ENCODE measurements at places on chromosomes 1 and 21. TPM values are rescaled to one million over a fixed set of nuclear protein-coding genes. Genes with fewer than 3 reads are reported as not detected.

OLFM3 gene
- total RNA-seq, result not detected

KRTAP10-11 gene
- total RNA-seq, result not detected

ANKRD35 gene
- total RNA-seq, result 0.33 TPM

FAM177B gene
- not detected for total RNA-seq

NPR1 gene
- not detected for total RNA-seq

- H3K36me3 ChIP-seq, result no peaks in the 10 kb centered on the region
- H3K27ac ChIP-seq, result no peak overlapping the region
- no peak overlapping the region for H3K4me3 ChIP-seq
- DNase-seq, result no peak
- H3K27me3 ChIP-seq, result no peaks in the 10 kb centered on the region
- H3K4me1 ChIP-seq, result peaks cover 80% of the 10 kb centered on the region
These were observed 6.3 kb downstream of the FAM20B start for GRCh38 chr1:179031855-179032513.

GRCh38 chr1:89781494-89782126, 39.2 kb upstream of the LRRC8D start:
- DNase-seq, result no peak
- H3K27ac ChIP-seq, result no peak overlapping the region
- H3K4me3 ChIP-seq, result no peak overlapping the region
- no peaks in the 10 kb centered on the region for H3K27me3 ChIP-seq
- H3K4me1 ChIP-seq, result peaks cover 12% of the 10 kb centered on the region

- no peaks in the 10 kb centered on the region for H3K36me3 ChIP-seq
- no peak overlapping the region for H3K4me3 ChIP-seq
These were observed 105.7 kb upstream of the USP24 start for GRCh38 chr1:55320891-55321290.

DNA sequence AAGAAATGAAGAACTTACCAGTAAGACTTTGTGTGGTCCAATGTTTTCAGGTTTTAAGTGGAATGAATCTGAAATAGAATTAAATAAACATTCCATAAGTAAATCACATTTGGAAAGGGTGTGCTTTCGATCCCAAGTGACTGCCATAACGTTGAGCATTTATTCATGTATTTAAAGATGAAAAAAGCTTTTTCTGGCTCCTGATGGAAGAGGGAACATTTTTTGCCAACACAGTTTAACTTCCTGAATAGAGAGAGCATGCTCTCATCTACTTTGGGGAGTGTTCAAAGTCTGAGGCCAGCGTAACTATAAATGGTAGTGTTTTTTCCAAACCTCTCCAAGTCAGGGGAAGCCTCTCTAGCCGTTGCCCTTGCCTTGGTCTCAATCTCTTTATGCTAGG, 55.8 kb downstream of the GNG12 start:
- H3K4me3 ChIP-seq, result no peak overlapping the region
- peaks cover 13% of the 10 kb centered on the region for H3K27me3 ChIP-seq
- H3K4me1 ChIP-seq, result no peaks in the 10 kb centered on the region
- DNase-seq, result no peak

GRCh38 chr1:55926906-55927471, 652.4 kb downstream of the PLPP3 start:
- H3K36me3 ChIP-seq, result no peaks in the 10 kb centered on the region
- no peak overlapping the region for H3K4me3 ChIP-seq
- no peak overlapping the region for H3K27ac ChIP-seq
- no peaks in the 10 kb centered on the region for H3K27me3 ChIP-seq
- DNase-seq, result no peak

DNA sequence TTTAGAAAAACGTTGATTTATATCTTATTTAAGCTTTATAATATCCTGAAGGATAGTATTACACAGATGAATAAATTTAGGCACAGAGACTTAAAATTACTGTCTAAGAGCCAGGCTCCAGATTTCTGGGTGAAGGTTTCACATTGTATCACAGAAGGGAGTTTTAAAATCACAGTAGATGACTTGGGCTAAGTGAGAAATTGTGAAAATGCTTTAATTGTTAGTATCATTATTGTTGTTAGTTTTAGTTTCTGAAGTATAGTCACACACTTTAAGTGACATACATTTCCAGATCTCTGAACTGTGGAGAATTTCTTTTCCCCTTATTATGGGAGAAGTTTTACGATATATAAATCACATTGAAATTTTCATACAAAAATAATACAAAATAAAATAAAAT, 83.5 kb downstream of the NDUFS5 start:
- peaks cover 16% of the 10 kb centered on the region for H3K4me1 ChIP-seq
- peaks cover 2% of the 10 kb centered on the region for H3K36me3 ChIP-seq
- no peak for DNase-seq
- H3K4me3 ChIP-seq, result no peak overlapping the region
- H3K27me3 ChIP-seq, result peaks cover 3% of the 10 kb centered on the region

DNA sequence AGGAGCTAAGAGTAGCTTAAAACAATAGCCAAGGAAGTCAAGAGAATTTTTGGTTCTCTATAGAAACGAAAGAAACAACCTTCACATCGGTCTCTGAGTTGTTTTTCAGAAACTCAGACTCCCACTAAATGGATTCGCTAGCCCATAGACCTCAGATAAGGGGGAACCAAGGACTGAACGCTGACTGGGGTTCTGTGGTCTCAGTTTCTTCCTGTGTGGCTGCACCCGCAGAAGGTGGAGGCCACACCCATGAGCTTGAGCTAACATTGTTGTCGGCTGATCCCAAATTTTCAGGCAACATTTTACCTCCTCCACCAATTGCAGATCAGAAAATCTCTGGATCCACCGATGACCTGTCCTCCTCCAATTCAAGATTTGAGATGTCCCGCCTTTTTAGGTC, 456.1 kb downstream of the AJAP1 start:
- no peak overlapping the region for H3K27ac ChIP-seq
- H3K27me3 ChIP-seq, result peaks cover 16% of the 10 kb centered on the region
- H3K4me3 ChIP-seq, result peak overlapping the region; percentile 9
- H3K4me1 ChIP-seq, result peaks cover 28% of the 10 kb centered on the region
- DNase-seq, result peak; percentile 43
- H3K36me3 ChIP-seq, result no peaks in the 10 kb centered on the region

GRCh38 chr21:24716281-24716918, 890.9 kb downstream of the MRPL39 start:
- H3K27me3 ChIP-seq, result no peaks in the 10 kb centered on the region
- H3K36me3 ChIP-seq, result no peaks in the 10 kb centered on the region
- H3K4me1 ChIP-seq, result no peaks in the 10 kb centered on the region
- H3K27ac ChIP-seq, result no peak overlapping the region

DNA sequence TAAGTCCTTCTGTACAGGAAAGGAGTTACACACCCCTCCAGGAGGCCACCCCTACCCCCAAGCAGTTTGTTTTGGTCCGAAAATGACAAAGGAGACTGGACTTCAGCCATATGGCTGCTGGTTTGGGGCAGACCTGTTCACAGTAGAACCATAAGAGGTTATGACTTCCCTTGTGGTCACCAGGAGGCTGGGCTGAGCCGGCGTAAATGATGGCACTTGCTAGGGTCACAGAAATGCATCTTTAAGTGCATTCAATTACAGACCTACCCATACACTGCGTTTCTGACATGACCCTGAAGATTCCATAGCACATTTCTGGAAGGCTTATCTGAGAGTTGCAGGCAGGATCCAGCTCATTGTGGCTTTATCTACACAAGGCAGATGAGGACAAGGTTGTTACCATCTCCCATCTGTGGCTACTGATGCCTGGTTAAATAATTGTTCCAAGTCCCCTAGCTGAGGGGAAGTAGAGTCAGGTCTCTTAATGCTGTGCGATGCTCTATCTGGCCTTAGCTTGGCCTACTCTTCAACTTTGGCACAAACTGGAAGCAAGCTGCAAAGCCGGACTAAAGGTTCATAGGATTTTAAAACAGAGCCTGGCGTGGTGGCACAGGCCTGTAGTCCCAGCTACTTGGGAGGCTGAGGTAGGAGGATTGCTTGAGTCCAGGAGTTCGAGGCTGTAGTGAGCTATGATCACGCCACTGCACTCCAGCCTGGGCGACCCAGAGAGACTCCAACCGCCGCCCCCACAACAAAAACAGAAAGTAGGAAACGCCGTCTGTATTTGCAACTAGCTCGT, 1.7 kb upstream of the TRIM67 start:
- no peaks in the 10 kb centered on the region for H3K36me3 ChIP-seq
- H3K4me1 ChIP-seq, result peaks cover 1% of the 10 kb centered on the region
- H3K27ac ChIP-seq, result no peak overlapping the region
- H3K27me3 ChIP-seq, result peaks cover 57% of the 10 kb centered on the region

DNA sequence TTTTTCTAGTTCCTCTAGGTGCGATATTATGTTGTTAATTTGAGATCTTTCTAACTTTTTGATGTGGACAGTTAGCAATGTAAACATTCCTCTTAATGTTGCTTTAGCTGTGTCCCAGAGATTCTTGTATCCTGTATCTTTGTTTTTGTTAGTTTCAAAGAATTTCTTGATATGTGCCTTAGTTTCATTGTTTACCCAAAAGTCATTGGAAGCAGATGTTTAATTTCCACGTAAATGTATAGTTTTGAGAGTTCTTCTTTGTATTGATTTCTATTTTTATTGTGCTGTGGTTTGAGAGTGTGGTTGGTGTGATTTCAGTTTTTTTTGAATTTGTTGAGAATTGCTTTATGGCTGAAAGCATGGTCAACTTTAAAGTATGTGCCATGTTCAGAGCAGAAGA, 319.4 kb downstream of the PTBP2 start:
- H3K36me3 ChIP-seq, result no peaks in the 10 kb centered on the region
- no peak for DNase-seq
- no peaks in the 10 kb centered on the region for H3K4me1 ChIP-seq
